Stimulated activated CD8-positive, alpha-beta memory T cell treated with anti-CD3 and anti-CD28 coated beads, Interleukin-15, amount 100 ng/mL, for 24 hours (primary cell): ENCODE measurements at places on chromosomes 5 and 9.

DNA sequence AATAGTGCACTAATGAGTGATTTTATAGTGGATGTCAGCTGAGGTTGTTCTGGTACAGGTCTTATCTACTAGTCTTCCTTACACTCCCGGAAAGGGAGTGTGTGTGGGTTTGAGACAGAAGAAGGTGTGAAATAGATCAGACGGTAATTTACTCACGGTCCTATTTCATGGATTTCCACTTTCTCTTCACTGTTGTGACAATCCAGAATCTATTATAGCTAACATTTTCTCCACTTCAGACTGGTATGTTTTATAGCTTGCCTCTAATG, 7.0 kb upstream of the C9 start:
- DNase-seq: no peak

GRCh38 chr9:13430368-13431221, 151.1 kb upstream of the MPDZ start:
- no peak for DNase-seq

GRCh38 chr9:132789719-132790118, 88.4 kb downstream of the AK8 start:
- no peak for DNase-seq

DNA sequence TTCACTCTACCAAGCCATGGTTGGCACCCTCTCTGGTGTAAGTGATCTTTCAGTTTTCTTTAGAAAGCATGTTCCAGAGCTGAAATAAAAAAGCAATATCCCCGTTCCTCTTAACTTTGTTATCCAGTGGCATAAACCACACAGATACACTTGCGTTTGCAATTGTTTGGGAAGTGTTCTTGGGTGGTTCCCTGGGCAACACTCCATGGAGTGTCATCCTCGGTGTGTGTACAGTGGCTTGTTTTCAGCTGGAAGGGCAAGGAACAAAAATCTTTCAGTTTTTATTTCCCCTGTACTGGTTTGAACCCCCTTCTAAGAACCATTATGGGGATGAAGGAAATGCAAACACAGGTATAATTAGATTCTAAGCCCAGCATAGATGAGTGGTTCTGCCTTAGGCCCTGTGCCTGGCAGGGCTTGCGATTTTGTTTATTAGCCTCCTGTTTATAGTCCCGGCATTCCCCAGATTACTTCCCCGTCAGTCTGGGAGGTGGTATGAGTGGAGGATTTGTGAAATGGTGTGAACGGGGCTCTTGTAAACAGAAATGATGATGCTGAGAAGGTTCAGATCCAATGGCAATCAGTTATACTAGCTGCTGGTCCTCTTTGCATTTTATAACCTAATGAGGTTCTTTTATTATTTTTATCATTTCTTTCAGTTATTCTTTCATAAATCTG, 76.0 kb upstream of the CD180 start:
- no peak for DNase-seq

DNA sequence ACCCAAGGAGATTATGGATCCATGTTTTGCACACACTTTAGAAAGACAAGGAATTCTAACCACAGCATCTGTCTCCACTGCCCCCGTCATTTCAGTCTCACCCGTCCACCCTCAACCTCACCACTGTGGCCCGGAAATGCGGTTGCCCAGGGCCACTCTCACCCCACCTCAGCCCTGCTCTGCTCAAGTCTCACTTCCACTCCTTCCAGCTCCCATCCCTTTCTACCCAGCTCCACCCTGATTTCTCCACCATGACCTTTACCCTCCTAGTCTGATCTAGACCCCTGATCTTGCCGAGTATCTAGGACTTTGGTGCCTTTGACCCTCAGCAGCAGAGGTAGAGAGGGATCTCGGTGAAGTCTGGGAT, 7.2 kb upstream of the KCNIP1 start:
- DNase-seq: no peak

DNA sequence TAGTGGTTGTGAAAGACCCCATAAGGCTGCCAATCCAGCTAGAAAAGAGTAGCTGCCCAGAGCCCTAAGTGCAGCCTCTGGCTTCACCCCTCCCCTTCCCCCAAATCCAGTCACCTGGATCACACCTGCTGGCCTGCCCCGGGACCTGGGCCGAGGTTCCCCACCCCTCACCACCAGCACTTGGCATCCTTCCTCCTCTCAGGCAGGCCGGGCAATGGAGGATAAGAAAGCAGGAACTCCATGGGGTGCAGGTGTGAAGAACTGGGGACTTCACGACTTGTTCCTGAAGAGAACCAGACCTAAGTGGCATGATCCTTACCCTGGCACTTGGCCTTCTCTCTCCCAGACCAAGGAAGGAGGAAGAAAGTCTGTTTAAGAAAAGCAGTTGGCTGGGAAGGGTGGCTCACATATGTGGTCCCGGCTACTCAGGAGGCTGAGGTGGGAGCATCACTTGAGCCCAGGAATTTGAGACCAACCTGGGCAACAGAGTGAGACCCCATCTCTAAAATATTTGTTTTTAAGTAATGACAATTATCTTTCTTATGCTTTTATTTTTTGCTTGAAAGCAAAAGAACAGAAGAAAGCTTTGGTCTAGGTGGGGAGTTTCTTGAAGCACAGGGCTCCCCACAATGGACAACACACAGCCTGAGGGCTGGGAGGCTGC, 131.1 kb downstream of the PAX5 start:
- no peak for DNase-seq

DNA sequence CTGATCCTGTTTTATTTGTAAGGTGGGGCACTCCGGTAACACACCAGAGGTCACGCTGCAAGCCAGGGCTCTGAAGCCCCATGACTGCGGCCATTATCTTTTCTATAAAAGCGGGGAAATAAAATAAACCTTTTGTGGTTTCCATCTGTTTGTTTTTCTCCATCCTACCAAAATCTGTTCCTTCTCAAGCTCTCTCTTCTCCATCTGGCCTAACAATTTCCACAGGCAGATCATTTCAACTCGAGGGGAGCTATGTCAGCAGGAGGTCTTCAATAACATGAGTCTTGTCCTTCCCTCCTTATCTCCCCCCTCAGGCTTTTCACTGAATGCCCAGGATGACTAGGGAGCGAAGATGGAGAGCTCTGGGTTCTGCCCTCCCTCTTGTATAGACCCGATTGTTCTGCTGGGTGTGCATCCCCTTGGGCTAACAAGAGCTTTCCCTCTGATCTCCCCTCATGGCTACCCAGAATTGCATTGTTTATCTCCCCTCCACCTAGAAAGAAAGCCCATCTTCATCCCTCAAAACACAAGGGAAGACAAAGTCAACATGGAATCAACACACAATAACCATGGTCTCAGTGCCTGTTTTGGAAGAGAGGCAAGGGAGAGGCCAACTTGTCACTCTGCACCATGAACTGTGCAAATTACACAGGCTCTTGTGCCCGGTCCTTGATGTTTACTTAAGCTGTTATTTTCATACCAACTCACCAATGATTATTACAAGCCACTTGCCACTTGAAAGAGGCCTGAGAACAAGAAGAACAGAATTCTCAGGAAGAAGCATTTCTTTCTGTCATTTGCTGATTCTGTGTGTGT, 187.8 kb downstream of the FANCC start:
- DNase-seq: no peak

GRCh38 chr9:98323051-98323830, 67.8 kb upstream of the TBC1D2 start:
- DNase-seq: no peak

- DNase-seq: no peak
These were observed 62.8 kb upstream of the SUB1 start for GRCh38 chr5:32522429-32523143.

- no peak for DNase-seq
These were observed 27.6 kb upstream of the TCF7 start for GRCh38 chr5:134086943-134087305.

GRCh38 chr5:79772651-79773050, 83.0 kb downstream of the CMYA5 start:
- DNase-seq: no peak

GRCh38 chr5:15452781-15453180, 47.2 kb upstream of the FBXL7 start:
- no peak for DNase-seq

GRCh38 chr9:111356481-111357244, 26.6 kb upstream of the OR2K2 start:
- DNase-seq: no peak

GRCh38 chr5:418162-419121, 24.5 kb upstream of the EXOC3 start:
- no peak for DNase-seq

DNA sequence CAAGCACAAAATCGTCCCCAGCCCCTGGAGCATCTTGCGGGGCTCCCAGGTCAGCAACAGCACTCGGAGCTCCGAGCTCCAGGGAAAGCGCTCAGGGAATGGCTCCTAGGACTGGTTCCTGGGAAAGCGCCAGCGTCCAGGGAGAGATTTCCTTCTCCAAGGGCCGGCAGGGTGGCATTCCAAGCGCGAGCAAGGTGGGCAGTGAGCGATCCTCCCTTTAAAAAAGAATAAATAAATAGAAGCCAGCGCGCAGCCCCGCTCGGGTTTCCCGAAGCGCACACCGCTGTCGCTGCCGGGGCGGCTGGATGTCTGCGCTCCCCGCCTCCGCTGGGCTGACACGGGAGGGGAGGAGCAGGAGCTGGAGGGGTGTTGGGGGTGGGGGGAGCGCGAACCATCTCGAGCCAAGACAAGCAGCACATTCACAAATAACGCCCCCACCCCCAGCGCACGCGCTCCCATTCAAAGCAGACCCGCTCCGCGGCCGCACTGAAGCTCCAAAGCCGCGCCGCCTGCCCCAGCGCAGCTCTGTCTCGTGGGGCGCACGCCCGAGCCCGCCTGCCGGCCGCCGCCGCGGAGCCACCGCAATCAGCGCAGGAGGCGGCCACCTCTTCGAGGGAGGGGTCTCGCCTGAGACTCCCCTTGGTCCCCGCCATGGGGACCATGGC, 327.4 kb downstream of the SH3GL2 start:
- no peak for DNase-seq

GRCh38 chr9:115046199-115046598, 71.8 kb downstream of the TNC start:
- no peak for DNase-seq

DNA sequence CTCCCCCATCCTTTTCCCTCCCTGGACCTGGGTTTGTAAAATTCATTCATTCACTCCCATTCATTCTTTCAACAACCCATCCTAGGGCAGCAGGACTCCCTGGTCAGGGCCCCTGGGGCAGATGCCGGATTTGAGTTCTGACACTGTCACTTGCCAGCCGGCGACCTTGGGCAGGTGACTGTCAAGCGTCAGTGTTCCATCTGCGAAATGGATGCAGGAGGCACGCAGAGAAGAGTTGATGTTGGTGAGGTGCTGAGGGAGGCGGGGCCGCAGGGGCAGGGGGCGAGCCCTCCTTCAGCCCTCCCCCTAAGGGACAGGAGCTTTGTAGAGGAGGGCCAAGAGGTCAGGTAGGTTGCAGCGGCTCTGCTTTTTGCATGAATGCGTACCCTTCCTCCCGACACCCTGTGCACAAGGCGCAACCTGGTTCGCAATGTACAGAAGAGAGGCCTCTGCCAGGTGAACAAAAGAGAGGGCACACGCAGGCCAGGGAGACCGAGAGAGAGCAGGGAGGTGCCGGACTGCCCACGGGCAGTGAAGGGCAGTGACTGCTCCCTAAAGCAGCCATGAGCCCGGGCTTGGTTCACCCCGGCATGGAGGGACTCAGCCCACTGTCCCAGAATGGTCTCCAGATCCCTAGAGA, 128.1 kb downstream of the BARX1 start:
- DNase-seq: no peak

DNA sequence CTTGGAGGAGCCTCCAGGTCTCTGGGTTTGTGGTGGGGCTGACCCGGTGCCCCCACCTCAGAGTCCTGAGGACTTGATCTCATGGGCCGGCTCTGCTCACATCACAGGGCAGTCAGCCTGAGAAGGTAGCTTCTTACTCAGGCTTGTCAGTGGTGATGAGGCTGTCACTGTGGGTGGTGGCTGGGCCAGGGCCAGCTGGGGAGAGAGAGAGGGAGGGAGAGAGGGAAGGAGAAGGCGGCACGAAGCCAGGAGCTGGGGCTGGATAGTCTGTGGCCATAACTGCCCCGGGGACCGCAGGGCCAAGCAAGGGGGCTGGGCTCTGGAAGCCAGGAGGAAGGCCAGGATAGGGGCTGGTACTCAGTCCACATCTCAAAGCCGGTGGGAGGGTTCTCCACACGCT, 6.5 kb downstream of the NTNG2 start:
- no peak for DNase-seq

- DNase-seq: no peak
These were observed 443.1 kb upstream of the ZNF462 start for GRCh38 chr9:106419829-106420228.
